ENCODE measurements at places on chromosomes 1 and 21.

- DNase-seq: no peak
Observed at GRCh38 chr1:7767176-7767575, 3.9 kb upstream of the VAMP3 start.

- peak; percentile 49 for DNase-seq
Observed at GRCh38 chr1:28877132-28877781, 37.1 kb upstream of the EPB41 start.

- no peak for DNase-seq
Observed at GRCh38 chr1:114224196-114224907, 70.7 kb upstream of the SYT6 start.

- DNase-seq: no peak
Observed at GRCh38 chr1:98849969-98850636, 154.6 kb downstream of the PLPPR5 start.

GRCh38 chr21:42684109-42684916, 30.9 kb downstream of the PDE9A start:
- DNase-seq: peak; percentile 47

DNA sequence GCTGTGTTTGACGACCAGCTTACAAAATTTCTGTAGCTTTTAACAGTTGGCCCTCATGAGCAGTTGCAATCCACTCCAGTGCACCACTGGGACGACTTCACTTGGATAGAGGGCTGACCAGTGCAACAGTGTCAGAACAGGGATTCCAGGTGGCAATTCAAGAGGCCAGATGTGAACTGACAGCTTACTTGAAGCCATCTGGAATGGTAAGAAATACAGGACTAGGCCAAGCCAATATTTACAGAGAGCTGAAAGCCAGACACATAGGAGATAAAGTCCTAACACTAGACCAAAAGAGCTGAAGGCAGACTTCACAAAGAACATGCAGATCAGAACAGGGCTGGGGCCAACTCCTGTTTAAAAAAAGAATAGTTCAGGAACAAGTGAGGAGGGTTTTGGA, 93.5 kb upstream of the NFIA start:
- no peak for DNase-seq

DNA sequence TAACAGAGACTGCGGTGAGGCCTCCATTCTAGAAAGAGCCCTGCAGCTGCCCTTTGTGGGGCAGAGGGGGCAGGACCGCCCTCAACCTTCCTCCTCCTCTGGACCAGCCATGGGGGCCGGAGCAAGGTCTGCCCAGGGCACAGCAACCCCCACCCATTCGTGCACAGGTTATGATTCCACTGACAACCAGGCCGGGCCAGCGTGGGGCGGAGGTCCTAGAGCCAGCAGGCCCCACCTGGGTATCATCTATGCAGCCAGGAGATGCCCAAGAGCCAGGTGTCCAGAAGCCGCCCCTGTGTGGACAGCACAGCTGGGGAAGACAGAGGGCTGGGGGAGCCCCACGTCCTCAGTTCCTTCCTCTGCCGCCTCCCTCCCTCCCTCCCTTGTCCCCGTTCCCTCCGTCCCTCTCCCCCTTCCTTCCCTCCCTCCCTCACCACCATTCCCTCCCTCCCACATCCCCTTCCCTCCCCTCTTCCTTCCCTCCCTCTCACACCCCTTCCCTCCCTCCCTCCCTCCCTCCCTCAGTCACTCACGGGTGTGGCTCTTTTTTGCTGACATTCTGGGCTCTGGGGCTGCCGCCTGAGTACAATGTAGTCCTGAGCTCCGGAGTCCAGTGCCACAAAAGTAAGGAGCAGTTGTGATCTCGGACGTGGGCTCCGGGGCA, 12.3 kb downstream of the RNF223 start:
- no peak for DNase-seq

GRCh38 chr1:236762410-236762809, 32.7 kb upstream of the MTR start:
- no peak for DNase-seq

- no peak for DNase-seq
Observed at GRCh38 chr1:225155555-225155954, 226.1 kb downstream of the DNAH14 start.

DNA sequence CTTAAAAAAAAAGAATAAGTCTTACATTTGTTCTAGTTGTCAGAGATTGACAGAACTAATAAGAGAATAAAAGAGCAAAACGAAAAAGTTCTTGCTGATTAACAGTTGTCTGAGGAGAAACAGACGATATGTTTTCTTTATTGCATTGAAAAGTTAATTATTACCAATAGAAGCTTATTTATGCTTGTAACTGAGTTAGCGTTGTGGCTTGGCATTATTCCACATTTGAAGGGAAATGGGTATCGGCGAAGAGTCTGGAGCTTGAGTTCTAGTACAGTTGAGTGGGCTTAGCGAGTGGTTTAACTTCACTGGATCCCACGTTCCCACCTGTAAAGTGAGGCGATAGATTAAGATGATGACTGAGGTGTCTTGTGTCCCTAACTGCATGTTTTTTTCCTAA, 109.0 kb downstream of the SDCCAG8 start:
- no peak for DNase-seq

GRCh38 chr1:229714964-229715603, 89.0 kb downstream of the URB2 start:
- DNase-seq: peak; percentile 42

DNA sequence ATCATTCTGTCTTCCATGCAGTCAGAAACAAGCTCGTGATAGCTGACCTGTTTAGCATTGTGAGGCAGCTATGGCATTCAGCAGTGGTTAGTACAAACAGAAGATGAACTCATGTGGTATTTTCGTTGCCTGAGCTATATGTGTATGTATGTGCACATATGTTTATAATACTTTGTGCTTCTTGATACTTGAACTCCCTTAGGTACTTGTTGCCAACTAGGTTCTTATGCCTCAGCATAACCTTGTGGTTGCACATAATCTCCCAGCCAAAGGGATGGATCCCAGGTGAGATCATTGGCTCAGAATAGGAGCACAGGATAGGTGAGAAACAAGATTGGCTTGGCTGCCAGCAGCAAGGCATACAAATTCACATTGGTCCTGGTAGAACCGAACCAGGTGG, 86.1 kb downstream of the VPS26C start:
- DNase-seq: no peak

GRCh38 chr21:44571296-44571695, 2.2 kb upstream of the KRTAP10-4 start:
- no peak for DNase-seq

- peak; percentile 73 for DNase-seq
Observed at GRCh38 chr1:94332952-94333351, 85.2 kb upstream of the ABCD3 start.

DNA sequence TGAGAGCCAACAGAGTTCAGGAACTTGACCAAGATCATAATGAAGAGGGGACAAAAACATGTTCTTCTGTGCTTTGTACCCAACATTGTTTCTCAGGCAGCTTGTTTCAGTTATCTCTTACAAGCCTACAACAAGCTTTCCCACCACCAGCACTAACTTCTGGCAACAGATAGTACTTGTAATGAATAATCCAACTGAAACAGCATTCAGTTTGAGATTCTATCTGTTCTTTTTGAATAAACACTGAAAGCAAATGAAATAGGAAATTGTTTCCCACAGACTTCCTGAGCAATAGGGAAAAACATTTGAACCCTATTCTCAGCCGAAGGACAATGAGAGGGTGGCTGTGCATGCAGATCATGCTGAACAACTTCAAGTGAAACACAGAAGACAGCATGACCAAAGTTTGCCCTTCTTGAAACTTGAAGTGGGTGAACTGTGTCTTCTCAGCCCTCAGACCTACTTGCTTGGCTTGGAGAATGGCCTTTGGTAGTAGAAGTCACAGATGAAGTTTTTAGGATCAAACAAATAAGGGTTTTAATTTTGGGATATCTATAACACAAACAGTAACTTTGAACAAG, 11.2 kb upstream of the HOOK1 start:
- no peak for DNase-seq

DNA sequence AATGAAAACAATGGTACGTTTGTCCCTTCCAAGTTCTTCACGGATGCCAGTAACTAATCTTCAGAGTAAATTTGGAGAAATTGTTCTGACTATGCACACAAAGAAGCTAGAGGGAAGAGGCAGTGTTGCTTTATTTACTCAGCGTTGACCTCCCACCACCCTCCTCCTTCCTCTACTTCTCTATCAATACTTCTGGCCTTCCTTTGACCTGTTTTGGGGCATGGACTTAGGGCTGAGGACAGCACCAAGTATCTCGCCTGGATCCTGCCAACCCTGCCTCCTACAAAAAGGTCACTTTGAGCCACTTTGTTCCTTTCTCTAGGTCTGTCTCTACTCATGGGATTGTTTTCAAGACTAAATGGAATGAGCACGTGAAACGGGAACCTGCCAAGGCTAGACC, 282.6 kb downstream of the DSCAM start:
- no peak for DNase-seq

GRCh38 chr1:220281159-220281574, 8.9 kb upstream of the RAB3GAP2 start:
- DNase-seq: no peak

- no peak for DNase-seq
Observed at GRCh38 chr1:225917536-225917935, 6.5 kb downstream of the PYCR2 start.

DNA sequence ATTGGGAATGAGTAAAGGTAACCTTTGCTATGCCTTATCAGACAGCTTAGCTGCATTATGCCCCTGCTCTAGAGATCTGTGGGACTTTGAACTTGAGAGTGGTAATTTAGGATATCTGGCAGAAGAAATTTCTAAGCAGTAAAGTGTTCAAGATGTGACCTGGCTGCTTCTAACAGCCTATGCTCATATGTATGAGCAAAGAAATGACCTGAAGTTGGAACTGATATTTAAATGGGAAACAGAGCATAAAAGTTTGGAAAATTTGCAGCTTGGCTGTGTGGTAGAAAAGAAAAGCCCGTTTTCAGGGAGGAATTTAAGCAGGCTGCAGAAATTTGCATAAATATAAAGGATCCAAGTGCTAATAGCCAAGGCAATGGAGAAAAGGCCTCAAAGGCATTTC, 90.4 kb downstream of the HHIPL2 start:
- DNase-seq: no peak

- DNase-seq: no peak
Observed at GRCh38 chr1:208084220-208084619, 160.0 kb downstream of the PLXNA2 start.

DNA sequence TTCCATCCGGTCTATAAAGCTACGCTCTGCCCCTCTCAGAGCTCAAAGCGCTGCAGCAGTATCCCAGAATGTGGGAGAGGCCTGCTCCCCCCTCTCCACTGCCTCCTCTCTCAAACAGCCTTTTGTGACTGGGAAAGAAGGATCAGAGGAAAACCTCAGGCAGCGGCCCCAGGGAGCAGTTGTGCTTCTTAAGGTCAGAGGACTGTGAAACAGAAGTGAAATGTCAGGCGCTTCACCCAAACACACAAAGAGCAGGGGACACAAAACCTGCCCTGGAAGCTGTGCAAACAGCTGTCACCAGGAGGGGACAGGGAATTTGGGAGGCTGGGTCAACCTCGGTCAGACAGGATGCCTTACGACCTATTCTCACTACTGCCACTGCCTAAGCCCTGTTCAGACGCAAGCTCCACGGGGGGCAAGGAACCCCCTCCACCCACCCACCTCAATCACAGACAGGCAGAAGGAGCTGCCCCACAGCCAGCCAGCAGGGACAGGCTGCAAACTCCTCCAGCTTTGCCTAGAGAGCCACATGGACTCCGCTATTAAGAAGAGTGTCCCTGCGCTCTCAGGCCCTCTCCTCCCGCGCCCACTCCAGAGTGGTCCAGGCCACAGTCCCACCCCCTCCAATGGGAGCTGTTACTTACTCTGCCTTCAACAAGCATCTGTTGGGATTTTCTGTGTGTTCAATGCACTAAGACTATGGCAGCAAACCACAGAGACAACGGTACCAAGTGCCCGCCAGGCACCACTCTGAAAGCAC, 14.6 kb downstream of the SSBP3 start:
- no peak for DNase-seq

- no peak for DNase-seq
Observed at GRCh38 chr1:6731905-6732304, 30.3 kb upstream of the DNAJC11 start.

- no peak for DNase-seq
Observed at GRCh38 chr1:232367293-232367692, 262.6 kb downstream of the SIPA1L2 start.

GRCh38 chr1:110221119-110221518, 11.0 kb downstream of the KCNC4 start:
- no peak for DNase-seq

GRCh38 chr1:99643021-99643779, 2.7 kb upstream of the PALMD start:
- DNase-seq: no peak

DNA sequence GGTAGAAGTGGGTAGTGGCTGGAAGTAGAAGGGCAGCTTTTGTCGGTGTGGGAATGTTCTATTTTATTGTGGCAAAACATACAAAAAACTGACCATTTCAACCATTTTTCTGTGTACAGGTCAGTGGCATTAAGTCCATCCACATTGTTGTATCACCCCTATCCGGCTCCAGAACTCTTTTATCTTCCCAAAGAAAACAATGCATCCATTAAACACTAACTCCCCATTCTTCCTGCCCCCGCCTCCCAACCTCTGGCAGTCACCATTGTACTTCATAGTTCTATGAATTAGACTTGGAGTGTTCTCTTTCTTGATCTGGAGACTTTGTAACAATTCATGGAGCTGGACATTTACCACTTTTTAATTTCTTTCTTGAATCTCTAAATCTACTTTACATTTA, 55.7 kb downstream of the DEGS1 start:
- DNase-seq: no peak

DNA sequence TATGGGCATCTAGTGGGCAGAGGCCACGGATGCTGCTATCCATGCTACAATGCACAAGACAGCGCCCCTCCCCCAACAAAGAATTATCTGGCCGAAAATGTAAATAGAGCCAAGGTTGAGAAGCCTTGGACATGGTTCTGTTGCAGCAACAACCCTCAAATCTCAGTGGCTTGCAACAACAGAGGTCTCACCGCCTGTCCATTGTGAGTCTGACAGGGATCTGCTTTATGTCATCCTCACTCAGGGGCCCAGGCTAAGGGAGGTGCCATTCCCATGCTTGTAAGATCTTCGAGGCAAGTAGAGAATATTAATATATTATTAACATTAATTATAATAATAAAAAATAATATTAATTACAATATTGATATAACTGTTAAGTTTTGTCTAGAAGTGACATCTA, 9.5 kb upstream of the PITHD1 start:
- DNase-seq: no peak

GRCh38 chr1:114330451-114330983, 176.8 kb upstream of the SYT6 start:
- DNase-seq: no peak

- DNase-seq: no peak
Observed at GRCh38 chr21:44748621-44749020, 37.2 kb upstream of the TSPEAR start.

DNA sequence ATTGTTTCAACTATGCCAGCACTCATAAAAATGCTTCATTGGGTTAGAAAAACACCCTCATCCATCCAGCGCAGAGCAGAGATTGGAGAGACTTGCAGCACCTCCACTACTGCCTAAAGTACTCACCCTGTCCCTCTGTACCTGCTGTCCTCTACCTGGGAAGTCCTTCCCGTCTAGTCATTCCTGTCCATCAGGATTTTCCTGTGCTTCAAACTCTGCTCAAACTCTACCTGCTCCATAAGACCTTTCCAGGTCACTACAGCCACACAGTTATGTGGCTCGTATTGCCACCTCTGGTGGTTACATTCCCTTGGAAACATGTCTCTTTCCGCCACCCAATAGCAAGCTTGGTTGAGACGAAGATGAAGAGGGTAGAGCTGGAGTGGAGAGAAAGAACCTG, 7.2 kb downstream of the OVGP1 start:
- DNase-seq: no peak

- DNase-seq: no peak
Observed at GRCh38 chr1:40662151-40662550, 3.3 kb downstream of the RIMS3 start.
